ENCODE measurements at places on chromosomes 5 and 9. TPM values are rescaled to one million over a fixed set of nuclear protein-coding genes. Genes with fewer than 3 reads are reported as not detected.

- DNase-seq, result no peak
- no peak overlapping the region for H3K27ac ChIP-seq
- no peak overlapping the region for H3K4me3 ChIP-seq
- H3K36me3 ChIP-seq, result peaks cover 10% of the 10 kb centered on the region
These were observed 262.5 kb downstream of the DOCK8 start for GRCh38 chr9:477193-477592.

DNA sequence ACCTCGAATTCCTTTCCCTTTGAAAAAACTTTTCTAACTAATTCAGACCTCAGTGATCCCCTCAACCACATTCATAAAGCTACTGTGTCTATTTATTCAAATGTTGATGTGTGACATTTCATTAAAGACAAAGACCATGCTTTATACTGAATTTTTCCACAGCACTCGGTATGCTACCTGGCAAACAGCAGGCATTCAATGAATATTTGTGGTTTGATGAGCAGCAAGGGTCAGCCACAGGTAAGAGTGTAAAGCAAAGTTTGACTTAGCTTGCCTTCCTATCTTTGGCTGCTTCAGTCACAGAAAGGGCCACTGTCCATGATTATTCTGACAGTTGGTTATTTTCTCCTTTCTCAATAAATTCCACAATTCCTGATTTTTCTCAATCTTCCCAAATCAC lies 5.1 kb upstream of the CDC42SE2 start:
- no peak for DNase-seq
- H3K27me3 ChIP-seq, result no peaks in the 10 kb centered on the region
- H3K4me3 ChIP-seq, result no peak overlapping the region

DNA sequence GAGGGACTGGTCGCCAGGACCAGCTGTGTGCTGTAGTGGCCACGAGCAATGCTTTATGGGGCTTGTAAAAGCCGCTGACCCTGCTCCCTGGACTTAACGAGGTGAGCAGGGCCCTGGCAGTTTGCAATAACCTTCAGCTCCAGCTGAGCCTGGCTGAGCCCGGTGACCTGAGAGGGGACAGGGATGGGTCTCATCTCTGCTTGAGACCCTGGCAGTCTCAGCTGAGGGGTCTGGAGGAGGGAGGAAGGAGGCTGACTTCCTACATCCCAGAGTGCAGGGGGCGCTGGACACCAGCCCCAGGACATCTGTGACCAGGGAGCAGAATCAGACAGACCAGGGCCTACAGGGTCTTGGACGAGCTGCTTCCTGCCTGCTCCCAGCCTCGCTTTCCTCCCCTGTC lies 277.5 kb upstream of the MVB12B start:
- H3K36me3 ChIP-seq, result peaks cover 4% of the 10 kb centered on the region
- H3K4me3 ChIP-seq, result no peak overlapping the region
- peaks cover 3% of the 10 kb centered on the region for H3K27me3 ChIP-seq
- H3K4me1 ChIP-seq, result no peaks in the 10 kb centered on the region
- H3K27ac ChIP-seq, result no peak overlapping the region
- peak; percentile 17 for DNase-seq

The ZNF483 gene
- 24.0 TPM for total RNA-seq

The PCDHA4 gene
- total RNA-seq, result 9.9 TPM

The MAN2A1 gene
- total RNA-seq, result 83.6 TPM

GRCh38 chr5:51465165-51465564 lies 81.9 kb downstream of the ISL1 start:
- H3K4me3 ChIP-seq, result no peak overlapping the region
- no peak for DNase-seq
- no peaks in the 10 kb centered on the region for H3K27me3 ChIP-seq

DNA sequence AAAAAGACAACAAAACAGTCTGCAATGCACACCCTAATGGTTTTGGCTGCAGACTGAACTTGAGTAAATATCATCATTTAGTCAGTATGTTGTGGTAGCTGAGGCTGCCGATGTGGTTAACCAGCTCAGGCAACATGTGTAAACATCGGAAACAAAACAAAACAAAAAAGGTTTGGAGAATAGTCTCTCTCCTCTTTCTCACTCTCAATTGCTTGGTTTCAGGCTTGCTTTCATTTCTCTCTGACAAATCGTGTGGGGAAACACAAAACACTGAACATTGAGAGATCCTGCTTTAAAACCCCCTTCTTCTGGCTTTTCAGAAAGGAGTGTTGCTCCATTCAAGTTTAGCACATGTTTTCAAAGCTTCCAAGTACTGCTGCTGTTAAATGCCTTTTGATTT lies 453.3 kb downstream of the BNC2 start:
- H3K4me1 ChIP-seq, result peaks cover 13% of the 10 kb centered on the region
- no peaks in the 10 kb centered on the region for H3K36me3 ChIP-seq
- no peak overlapping the region for H3K4me3 ChIP-seq

DNA sequence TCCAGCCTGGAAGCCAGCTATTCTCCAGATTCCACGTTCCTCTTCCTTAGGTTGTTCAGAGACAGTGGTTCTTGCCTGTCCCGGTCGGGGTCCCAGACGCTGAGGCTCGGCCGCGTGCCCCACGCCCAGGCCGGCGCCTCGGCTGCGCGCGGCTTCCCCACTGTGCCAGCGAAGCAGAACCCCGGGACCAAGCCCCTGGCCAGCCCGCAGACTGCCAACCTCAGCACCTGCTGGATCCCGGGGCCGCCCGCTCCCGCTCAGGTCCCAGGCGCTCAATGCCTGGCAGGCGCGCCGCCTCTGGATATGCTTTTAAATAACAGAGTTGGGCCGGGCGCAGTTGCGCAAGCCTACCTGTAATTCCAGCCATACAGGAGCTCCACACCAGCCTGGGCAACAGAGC lies 195.5 kb downstream of the MAN2A1 start:
- H3K4me3 ChIP-seq, result no peak overlapping the region
- H3K27ac ChIP-seq, result no peak overlapping the region
- H3K27me3 ChIP-seq, result no peaks in the 10 kb centered on the region
- no peaks in the 10 kb centered on the region for H3K36me3 ChIP-seq

DNA sequence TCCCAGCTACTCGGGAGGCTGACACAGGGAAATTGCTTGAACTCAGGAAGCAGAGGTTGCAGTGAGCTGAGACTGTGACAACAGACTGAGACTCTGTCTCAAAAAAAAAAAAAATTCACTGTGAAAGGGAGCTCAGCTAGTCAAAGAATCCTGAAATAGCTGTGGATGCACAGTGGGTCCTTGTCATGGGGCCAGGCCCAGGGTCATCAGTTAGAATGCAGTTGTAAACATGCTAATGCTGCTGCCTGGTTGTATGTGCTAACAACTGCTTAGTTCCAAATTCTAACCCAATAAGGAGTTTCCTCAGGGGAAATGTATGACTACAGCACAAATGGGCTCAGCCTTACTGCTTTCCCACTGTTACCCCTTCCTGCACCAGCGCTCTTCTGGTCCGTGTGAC lies 84.0 kb downstream of the PALM2AKAP2 start:
- H3K4me1 ChIP-seq, result no peaks in the 10 kb centered on the region
- H3K27ac ChIP-seq, result no peak overlapping the region
- no peak for DNase-seq
- no peaks in the 10 kb centered on the region for H3K27me3 ChIP-seq

The AIF1L gene
- total RNA-seq, result 16.3 TPM

The PCDHA1 gene
- 0.13 TPM for total RNA-seq

- H3K4me1 ChIP-seq, result peaks cover 6% of the 10 kb centered on the region
- H3K36me3 ChIP-seq, result no peaks in the 10 kb centered on the region
- no peak for DNase-seq
- H3K27me3 ChIP-seq, result no peaks in the 10 kb centered on the region
- H3K4me3 ChIP-seq, result no peak overlapping the region
These were observed 410.1 kb downstream of the MAT2B start for GRCh38 chr5:163915481-163915961.

- no peaks in the 10 kb centered on the region for H3K4me1 ChIP-seq
- no peak overlapping the region for H3K4me3 ChIP-seq
- H3K36me3 ChIP-seq, result no peaks in the 10 kb centered on the region
These were observed 9.2 kb downstream of the TMEM250 start for GRCh38 chr9:136109351-136110081.

The REEP2 gene
- total RNA-seq, result 72.8 TPM

The STPG3 gene
- not detected for total RNA-seq

- no peak overlapping the region for H3K27ac ChIP-seq
- no peak overlapping the region for H3K4me3 ChIP-seq
- no peaks in the 10 kb centered on the region for H3K36me3 ChIP-seq
These were observed 49.9 kb upstream of the GDNF start for GRCh38 chr5:37889612-37890317.

GRCh38 chr9:111605041-111605559 lies 5.7 kb upstream of the PTGR1 start:
- H3K27me3 ChIP-seq, result no peaks in the 10 kb centered on the region
- H3K36me3 ChIP-seq, result no peaks in the 10 kb centered on the region
- H3K4me3 ChIP-seq, result no peak overlapping the region
- peaks cover 16% of the 10 kb centered on the region for H3K4me1 ChIP-seq

The CDKN2B gene
- total RNA-seq, result 1.8 TPM

GRCh38 chr9:21684831-21685362 lies 117.5 kb upstream of the MTAP start:
- H3K27me3 ChIP-seq, result no peaks in the 10 kb centered on the region
- no peak overlapping the region for H3K4me3 ChIP-seq
- peaks cover 3% of the 10 kb centered on the region for H3K4me1 ChIP-seq
- H3K36me3 ChIP-seq, result no peaks in the 10 kb centered on the region

DNA sequence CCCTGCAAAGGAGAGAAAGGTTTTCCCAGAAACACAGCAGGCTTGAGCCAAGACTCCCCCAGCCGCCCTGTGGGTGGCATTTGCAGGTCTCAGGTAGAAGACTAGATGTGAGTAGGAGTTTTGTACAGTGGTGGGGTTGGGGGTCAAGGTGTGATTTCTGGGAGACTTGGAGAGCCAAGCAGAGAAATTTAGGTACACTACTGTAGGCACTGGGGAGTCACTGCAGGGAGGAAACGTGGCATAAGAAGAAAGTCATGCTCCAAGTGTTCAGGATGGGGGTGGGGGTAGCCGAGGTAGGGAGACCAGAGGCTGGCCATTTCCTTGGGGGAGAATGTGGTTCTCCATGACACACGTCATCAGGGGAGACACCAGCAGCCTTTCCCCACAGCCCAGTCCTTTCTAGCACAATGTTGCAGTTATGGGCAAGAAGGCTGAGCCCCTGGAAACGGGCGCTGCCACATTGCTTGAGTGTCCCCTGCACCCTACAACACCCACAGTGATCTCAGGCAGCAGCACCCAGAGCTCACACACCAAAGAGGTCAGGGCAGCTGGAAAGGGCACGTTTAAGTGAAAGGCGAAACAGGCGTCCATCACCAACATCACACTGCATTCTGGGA lies 210.5 kb downstream of the FSTL4 start:
- peak; percentile 0 for DNase-seq
- no peaks in the 10 kb centered on the region for H3K36me3 ChIP-seq
- no peak overlapping the region for H3K27ac ChIP-seq
- peaks cover 4% of the 10 kb centered on the region for H3K27me3 ChIP-seq
- no peak overlapping the region for H3K4me3 ChIP-seq

GRCh38 chr9:74431467-74431866 lies 65.7 kb upstream of the RORB start:
- H3K36me3 ChIP-seq, result no peaks in the 10 kb centered on the region
- H3K4me1 ChIP-seq, result no peaks in the 10 kb centered on the region
- no peak overlapping the region for H3K4me3 ChIP-seq
- peaks cover 1% of the 10 kb centered on the region for H3K27me3 ChIP-seq
- no peak overlapping the region for H3K27ac ChIP-seq
- DNase-seq, result no peak

The IFNB1 gene
- not detected for total RNA-seq

DNA sequence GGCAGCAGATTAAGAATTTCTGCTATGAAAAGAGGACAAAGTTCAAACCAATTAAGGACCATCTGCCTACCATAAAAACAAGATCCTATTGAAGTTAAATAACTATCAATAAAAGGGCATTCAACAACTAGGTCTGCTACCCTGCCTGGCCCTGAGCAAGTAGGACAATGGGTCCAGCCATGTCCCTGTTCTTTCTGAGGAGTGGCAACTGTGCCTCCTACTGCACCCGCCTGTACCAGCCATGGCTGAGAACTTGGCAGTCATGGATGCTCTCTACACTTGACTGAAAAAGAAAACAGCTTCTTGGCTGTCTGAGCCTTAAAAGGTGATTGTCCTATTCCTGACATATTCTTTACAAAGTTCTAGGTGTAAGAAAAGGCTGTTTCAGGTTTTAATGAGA lies 652.4 kb downstream of the PDE4D start:
- H3K4me3 ChIP-seq, result no peak overlapping the region
- H3K36me3 ChIP-seq, result no peaks in the 10 kb centered on the region
- H3K4me1 ChIP-seq, result peaks cover 4% of the 10 kb centered on the region
- H3K27me3 ChIP-seq, result no peaks in the 10 kb centered on the region
- no peak overlapping the region for H3K27ac ChIP-seq

The CCL28 gene
- 0.46 TPM for total RNA-seq

The GHR gene
- 0.67 TPM for total RNA-seq

The NSMF gene
- total RNA-seq, result 43.0 TPM

DNA sequence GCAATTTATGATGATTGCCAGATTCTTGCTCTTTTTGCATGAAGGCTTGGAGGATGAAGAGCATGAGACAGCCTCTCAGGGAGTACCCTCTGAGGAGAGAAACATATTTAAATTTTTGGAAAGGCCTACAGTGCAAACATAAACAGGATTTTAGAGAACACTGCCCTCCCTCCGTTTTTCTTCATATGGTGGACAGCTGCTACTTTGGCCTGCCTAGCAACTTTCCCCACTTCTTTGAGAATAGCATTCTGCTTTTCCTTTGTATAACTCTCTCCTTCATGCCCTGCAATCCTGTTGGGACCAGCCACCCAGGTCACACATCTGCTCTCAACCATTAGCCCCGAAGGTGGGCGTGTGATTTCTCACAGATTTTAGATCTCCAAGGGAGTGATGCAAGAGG lies 20.5 kb upstream of the TXN start:
- H3K27ac ChIP-seq, result no peak overlapping the region
- no peaks in the 10 kb centered on the region for H3K36me3 ChIP-seq
- H3K4me3 ChIP-seq, result no peak overlapping the region
- DNase-seq, result no peak
- no peaks in the 10 kb centered on the region for H3K4me1 ChIP-seq

- peaks cover 3% of the 10 kb centered on the region for H3K27me3 ChIP-seq
- DNase-seq, result no peak
- no peak overlapping the region for H3K4me3 ChIP-seq
- H3K4me1 ChIP-seq, result peaks cover 7% of the 10 kb centered on the region
These were observed 243.9 kb upstream of the KLF4 start for GRCh38 chr9:107733523-107733894.

DNA sequence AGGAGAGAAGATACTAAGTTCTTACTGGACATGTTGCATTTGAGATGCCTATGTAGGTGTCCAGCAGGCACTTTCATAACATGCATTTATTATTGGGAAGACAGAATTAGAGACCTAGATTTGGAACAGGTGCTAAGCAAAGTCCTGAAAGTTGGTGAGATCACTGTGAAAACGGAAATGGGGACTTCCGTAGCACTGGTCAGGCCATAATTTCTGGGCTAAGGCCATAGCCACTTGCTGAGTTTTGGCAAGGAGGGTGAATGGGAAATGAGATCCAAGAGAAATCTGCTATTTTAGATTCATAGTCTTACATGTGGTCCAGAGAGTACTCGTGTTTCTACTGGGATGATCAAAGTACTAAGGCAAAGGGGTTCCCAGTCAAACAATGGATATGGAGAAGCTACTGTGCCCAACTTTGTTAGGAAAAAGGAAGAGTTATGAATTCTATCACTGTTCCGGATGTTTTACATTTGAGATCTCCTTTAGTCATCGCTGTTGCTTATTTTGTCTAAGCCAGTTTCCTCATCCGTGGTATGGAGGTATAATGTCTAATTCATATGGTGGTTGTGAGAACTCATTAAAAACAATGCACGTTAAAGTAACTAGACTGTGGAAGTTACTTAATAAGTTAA lies 33.4 kb downstream of the TEK start:
- H3K27ac ChIP-seq, result peak overlapping the region; percentile 9
- peaks cover 8% of the 10 kb centered on the region for H3K27me3 ChIP-seq
- no peak for DNase-seq
- peaks cover 65% of the 10 kb centered on the region for H3K4me1 ChIP-seq
- H3K36me3 ChIP-seq, result peaks cover 38% of the 10 kb centered on the region

GRCh38 chr5:10592601-10593000 lies 28.7 kb downstream of the ANKRD33B start:
- no peak overlapping the region for H3K27ac ChIP-seq
- H3K27me3 ChIP-seq, result no peaks in the 10 kb centered on the region
- peaks cover 35% of the 10 kb centered on the region for H3K4me1 ChIP-seq

The CCT5 gene
- 244 TPM for total RNA-seq

The PCDHB3 gene
- 6.5 TPM for total RNA-seq
